ENCODE measurements at places on chromosomes 16 and 17.

GRCh38 chr17:40854175-40854814, 12.7 kb downstream of the KRT12 start:
- no peak for DNase-seq

GRCh38 chr16:71353736-71354135, 4.8 kb upstream of the CALB2 start:
- no peak for DNase-seq

- no peak for DNase-seq
Measured at GRCh38 chr16:22093331-22093730, 990 bp downstream of the VWA3A start.

- no peak for DNase-seq
Measured at GRCh38 chr16:66541388-66542355, 8.2 kb downstream of the TK2 start.

GRCh38 chr17:81863833-81864768, 3.8 kb upstream of the P4HB start:
- no peak for DNase-seq

- no peak for DNase-seq
Measured at GRCh38 chr17:51730303-51731050, 428.0 kb downstream of the CA10 start.

GRCh38 chr17:58757162-58757613, 1.5 kb downstream of the PPM1E start:
- DNase-seq = no peak

- DNase-seq = no peak
Measured at GRCh38 chr17:45784741-45785479, 790 bp downstream of the CRHR1 start.

DNA sequence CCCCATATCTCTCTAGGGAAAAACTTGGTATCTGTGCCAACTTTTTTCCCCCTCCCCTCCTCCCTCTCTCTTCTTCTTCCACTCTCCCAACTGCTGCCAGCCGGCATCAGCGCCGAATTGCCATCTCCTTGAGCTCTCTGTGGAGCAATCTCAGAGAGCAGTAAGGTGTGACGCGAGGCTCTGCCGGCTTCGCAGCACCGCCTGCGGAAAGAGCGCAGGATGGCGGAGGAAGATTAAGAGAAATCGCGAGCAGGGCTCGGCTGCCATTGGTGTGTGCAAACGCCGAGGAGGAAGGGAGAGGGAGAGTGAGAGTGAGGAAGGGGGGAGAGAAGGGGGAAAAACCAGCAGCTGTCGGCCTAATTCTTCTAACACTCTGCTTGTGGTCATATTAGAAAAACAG, 44.2 kb downstream of the NEUROD2 start:
- no peak for DNase-seq

DNA sequence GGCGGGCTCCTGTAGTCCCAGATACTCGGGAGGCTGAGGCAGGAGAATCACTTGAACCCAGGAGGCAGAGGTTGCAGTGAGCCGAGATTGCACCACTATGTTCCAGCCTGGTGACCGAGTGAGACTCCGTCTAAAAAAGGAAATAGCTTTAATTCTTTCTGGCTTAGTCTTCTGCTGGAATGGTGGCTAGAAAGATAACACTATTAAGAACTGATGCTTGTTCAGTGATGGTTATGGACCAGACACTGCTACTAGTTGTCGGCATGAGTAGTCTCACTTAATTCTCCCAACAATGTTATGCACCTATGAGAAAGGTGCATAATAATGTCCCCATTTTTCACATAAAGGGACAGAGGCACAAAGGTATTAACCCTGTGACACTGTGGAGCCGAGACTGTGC, 188.7 kb downstream of the HS3ST3A1 start:
- no peak for DNase-seq

DNA sequence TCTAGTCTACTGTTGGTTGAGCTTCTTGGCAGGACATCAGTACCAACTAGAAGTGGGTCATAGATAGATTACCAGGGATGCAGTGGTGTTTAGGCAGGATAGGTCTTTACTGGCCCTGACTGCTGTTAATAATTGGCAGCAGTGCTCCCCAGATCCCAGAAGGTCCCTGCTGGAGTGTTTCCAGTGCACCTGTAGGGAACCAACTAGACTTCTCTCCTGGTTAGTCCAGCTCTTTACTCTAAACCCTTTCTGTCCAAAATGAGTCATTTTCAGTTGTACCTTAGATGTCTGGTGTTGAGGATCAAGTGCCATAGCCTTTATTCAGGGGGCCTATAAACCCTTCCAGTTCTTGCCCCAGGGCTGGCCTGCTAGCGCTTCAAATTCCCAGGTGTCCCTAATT, 8.7 kb downstream of the POLR2C start:
- no peak for DNase-seq

DNA sequence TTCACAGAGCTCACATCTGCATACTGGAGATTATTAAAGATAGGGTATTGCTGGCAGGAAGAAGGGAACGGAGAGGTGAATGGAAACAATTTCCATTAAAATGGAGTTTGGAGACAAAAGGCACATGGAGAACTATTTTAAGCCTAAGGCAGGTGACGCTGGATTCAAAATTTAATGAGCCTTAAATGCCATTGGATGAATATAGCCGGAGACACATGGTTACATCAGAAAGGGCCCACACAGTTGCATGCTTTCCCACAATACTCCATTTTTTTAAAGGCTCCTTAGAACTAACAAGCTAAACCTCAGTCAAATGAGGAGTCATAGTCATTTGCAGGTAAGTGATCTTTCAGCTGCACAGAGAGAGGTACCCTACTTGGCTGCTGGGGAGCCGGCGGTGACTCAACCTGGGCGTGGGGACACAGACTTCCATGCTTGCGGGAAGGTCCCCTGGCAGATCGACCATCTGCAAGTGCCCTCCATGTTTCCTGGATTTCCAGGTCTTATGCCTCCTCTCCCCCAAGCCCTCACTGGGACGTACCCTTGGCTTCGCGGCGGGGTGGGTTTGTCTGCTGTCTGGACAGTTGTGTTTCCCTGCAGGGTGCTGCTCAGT, 259.2 kb downstream of the CBLN1 start:
- DNase-seq = no peak

DNA sequence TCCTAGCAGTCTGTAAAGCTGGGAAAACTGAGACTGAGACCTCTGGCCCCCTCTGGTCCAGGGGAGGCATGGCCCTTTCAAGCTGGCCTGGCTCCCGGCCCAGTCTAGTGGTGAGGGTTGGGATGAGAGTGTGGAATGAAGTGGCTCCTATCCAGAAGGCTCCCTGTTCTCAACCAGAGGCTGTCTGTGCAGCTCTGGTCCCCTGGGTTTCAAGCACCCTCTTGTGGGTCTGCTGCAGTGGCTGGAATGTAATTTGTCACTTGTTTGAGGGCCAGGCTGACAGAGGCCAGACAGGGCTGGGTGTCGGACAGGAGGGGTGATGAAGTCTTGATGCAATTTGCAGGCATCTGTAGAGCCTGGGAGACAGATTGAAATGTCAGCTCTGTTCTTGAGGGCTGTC, 22.1 kb upstream of the PHF12 start:
- no peak for DNase-seq

- peak; percentile 65 for DNase-seq
Measured at GRCh38 chr17:68356520-68356919, 65.2 kb downstream of the ARSG start.

GRCh38 chr17:29526322-29526721, 40.5 kb downstream of the ABHD15 start:
- no peak for DNase-seq

DNA sequence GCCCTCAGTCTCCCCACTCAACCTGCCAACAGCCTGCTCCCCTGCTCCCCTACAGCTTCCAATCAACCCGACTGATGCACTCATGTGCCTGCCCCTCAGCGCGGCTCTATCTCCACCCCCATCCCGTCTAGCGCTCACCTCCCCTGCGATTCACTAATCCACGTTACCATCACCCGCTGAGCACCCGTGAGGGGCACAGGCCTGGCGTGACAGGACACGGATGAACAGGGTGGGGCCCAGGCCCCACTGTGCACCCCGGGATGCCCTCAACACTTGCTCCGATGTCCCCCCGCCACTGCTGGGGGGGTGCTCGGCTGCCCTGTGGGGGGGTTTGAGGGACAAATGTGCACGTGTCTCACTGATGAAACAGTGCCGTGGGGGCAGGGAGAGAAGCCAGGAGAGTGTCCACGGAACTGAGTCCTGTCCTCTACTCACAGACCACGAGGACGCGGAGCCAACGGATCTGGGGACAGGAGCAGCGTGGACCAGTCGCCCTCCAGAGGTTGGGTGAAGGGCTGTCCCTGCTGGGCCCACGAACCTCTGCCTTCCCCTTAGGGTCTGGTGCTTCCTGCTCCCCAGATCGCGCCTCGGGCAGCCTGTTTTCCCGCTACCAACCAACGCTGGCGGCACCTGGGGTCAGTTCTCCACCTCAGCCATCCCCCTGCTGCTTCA, 66.7 kb downstream of the RPH3AL start:
- no peak for DNase-seq

DNA sequence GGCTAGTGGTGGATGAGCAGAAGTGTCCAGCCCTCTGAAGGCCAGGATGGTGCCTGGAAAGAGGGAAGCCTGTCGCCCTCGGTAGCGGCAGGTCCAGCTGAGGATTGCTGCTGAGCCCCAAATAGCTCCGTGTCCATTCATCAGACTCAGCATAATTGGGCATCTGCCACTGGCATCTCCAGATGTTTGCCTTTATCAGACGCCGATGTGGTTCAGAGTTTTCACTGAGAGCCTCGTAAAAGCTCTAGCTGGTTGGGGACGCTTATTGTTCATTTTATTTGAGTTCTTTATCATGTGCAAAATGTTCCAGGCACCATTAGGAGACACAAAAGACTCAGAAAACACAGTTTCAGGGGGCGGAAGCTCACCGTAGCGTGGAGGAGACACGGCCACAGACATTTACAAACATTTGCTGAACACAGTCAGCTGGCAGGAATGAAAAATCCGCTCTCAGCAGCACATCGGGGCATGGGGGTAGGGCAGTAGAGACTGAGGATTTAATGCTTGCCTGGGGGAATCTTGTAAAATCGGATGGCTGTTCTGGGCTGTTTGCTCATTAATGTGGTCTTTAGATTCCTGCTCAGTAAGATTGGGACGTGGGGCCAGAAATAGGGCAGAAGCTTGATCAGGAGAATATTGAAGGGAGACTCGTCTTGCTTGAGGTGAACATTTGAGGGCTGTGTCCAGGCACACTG, 41.7 kb downstream of the SMPD3 start:
- no peak for DNase-seq

- DNase-seq = no peak
Measured at GRCh38 chr17:64161380-64162176, 31.6 kb upstream of the ERN1 start.

DNA sequence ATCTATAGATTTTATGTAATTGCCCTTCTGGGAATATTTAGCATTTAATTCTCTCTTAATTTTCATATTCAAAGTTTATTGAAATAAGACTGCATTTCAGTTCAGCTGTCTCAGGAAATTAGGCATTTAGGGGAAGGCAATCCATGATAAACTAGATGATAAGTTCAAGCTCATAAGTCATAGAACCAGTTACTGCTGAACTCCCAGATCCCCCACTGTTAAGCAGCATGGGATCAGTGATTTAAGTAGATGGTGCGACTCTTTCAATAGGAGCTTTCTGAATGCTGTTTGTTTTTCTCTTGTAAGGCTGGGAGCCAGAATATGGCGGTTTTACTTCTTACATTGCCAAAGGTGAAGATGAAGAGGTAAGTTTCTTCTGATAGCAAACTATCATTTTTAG, 23.8 kb downstream of the OGFOD1 start:
- DNase-seq = no peak

DNA sequence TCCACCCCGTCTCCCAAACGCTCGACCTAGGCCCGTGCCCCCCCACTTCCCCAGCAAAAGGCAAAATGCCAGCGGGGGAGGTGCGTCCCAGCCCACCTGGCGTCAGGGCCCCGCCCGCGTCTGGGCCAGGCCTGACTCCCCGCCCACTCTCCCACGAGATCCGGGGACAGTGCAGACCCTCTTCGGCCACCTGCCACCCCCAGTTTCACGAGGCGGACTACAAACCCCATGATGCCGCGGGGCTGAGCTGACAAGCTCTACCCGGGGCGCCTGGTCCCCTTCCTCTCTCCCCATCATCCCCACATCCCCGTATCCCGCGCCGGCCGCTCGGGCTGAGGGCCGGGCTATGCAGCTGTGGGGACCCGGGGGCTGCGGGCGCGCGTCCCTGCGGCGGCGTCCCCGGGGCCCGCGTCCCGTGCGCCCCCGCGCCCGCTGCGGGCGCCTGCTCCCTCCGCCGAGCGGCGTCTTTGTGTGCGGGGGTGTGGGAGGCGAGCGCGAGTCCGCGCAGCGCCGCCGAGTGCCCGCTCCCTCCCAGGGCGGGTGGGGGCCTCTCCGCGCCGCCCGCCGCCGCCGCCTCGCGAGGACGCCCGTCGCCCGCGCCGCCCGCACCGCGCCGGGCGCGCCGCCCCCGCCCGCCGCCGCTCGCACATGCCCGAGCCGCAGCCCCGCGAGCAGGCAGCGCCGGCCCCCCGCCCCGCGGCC, at the start of gene ANKRD13B:
Gene ANKRD13B (plus strand): TSS at position 283 of the 702 bp plus-strand sequence. CDS start 490 bp downstream, outside the sequence.
- DNase-seq = peak; percentile 9

DNA sequence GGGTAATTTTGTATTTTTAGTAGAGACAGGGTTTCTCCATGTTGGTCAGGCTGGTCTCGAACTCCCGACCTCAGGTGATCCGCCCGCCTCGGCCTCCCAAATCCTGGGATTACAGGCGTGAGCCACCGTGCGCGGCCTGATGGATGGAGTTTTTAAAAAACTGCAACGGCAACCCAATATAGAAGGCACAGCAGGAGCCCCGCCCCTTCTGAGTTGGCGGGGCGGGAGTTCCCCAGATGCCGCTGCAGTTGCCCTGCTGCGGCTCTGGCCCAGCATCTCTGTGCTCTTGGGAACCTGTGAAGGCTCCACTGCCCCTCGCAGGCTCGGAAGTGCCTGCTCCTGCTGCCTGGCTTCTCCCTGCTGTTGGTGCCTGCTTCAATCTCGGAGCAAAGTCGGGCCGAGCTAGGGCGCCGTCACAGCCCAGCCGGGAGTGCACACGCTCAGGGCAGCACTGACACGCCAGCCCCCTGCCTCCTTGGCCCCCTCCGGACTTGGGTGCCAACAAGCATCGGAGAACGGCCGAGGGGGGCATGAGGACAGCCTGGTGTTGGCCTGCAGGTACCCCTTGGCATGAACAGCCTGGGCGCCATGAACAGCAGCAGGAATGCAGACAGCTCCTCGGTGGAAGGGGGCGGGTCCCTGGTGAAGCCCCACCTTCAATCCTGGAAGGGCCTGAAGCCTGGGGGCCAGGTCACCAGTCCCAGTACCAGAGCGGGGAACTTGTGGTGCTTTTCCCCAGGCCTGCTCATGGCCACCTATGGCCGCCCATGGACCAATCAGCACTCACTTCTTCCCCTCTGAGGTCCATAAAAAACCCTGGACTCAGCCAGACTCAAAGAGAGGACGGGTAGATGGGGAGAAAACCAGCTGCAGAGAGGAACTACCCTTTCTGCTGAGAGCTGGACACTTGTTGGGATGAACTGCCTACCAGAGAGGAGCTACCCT, 2.3 kb upstream of the NT5M start:
- DNase-seq = no peak
